ENCODE measurements at places on chromosomes 3 and 15.

GRCh38 chr3:3333571-3333970 is 154.1 kb upstream of the CRBN start:
- H3K4me1 ChIP-seq, result no peaks in the 10 kb centered on the region
- H3K27ac ChIP-seq, result no peak overlapping the region
- H3K36me3 ChIP-seq, result no peaks in the 10 kb centered on the region
- no peak for DNase-seq

- DNase-seq, result no peak
- H3K27me3 ChIP-seq, result no peaks in the 10 kb centered on the region
- no peaks in the 10 kb centered on the region for H3K4me1 ChIP-seq
- H3K4me3 ChIP-seq, result no peak overlapping the region
- H3K36me3 ChIP-seq, result no peaks in the 10 kb centered on the region
These were observed 234.7 kb downstream of the PLCL2 start for GRCh38 chr3:17119201-17120072.

- H3K27ac ChIP-seq, result no peak within 1 kb of the TSS
- H3K4me1 ChIP-seq, result no peaks in the 10 kb centered on the region
- peaks cover 5% of the 10 kb centered on the region for H3K27me3 ChIP-seq
- no peaks in the 10 kb centered on the region for H3K36me3 ChIP-seq
These were observed at the start of gene ROBO2 for GRCh38 chr3:77039606-77040171. Gene ROBO2 (plus strand): TSS chr3:77040099. CDS start chr3:77040786, 687 bp downstream.

GRCh38 chr15:35737441-35737840 is 191.5 kb upstream of the DPH6 start:
- no peaks in the 10 kb centered on the region for H3K27me3 ChIP-seq
- H3K4me3 ChIP-seq, result no peak overlapping the region
- H3K36me3 ChIP-seq, result no peaks in the 10 kb centered on the region
- DNase-seq, result peak; percentile 37
- peaks cover 2% of the 10 kb centered on the region for H3K4me1 ChIP-seq

DNA sequence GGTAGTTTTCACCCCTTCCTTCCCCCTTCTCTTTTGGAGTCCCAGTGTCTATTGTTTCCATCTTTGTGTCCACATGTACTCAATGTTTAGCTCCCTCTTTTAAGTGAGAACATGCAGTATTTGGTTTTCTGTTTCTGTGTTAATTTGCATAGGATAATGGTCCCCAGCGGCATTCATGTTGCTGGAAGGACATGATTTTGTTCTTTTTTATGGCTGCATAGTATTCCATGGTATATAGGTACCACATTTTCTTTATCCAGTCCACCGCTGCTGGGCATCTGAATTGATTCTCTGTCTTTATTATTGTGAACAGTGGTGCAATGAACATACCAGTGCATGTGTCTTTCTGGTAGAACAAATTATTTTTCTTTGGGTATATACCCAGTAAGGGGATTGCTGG is 7.7 kb upstream of the HDGFL3 start:
- no peaks in the 10 kb centered on the region for H3K4me1 ChIP-seq
- H3K36me3 ChIP-seq, result no peaks in the 10 kb centered on the region
- no peaks in the 10 kb centered on the region for H3K27me3 ChIP-seq
- no peak for DNase-seq
- H3K27ac ChIP-seq, result no peak overlapping the region

- DNase-seq, result no peak
- no peak overlapping the region for H3K27ac ChIP-seq
- H3K4me1 ChIP-seq, result no peaks in the 10 kb centered on the region
- no peaks in the 10 kb centered on the region for H3K36me3 ChIP-seq
- no peak overlapping the region for H3K4me3 ChIP-seq
These were observed 33.0 kb downstream of the MYZAP start for GRCh38 chr15:57624730-57625129.

DNA sequence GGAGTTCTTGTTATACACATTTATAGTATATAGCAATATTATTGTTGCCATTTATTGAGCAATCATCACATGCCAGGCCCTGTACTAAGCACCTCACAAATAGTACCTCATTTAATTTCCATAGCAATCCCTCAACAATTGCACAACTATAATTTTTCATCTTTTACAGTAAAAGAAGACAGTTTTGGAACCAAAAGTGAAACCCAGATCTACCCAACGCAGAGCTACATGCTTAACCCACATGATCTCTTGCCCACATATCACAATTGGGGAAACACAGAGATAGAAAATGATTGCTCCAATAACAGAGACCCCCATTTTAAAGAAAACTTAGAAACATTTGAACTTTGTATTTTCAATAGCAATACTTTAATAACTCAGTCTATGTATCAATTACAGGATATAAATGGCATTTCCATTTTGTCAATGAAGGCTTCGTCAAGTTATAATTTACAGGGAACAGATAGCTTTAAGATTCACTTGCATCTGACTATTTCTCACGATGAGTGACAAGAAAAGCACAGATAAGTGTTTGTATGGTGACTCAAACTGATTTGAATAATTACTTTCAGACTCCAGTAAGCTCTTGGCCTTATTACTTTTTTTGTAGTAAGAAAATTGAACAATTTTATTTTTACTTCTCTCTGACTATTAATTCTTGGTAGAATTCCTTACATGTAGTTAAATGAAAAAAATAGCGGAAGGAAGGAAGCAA is 38.7 kb upstream of the CCDC50 start:
- no peaks in the 10 kb centered on the region for H3K27me3 ChIP-seq
- no peak overlapping the region for H3K4me3 ChIP-seq
- DNase-seq, result peak; percentile 20
- no peak overlapping the region for H3K27ac ChIP-seq

GRCh38 chr3:155956508-155957411 is 86.3 kb downstream of the GMPS start:
- no peak overlapping the region for H3K4me3 ChIP-seq
- H3K4me1 ChIP-seq, result no peaks in the 10 kb centered on the region
- DNase-seq, result no peak

DNA sequence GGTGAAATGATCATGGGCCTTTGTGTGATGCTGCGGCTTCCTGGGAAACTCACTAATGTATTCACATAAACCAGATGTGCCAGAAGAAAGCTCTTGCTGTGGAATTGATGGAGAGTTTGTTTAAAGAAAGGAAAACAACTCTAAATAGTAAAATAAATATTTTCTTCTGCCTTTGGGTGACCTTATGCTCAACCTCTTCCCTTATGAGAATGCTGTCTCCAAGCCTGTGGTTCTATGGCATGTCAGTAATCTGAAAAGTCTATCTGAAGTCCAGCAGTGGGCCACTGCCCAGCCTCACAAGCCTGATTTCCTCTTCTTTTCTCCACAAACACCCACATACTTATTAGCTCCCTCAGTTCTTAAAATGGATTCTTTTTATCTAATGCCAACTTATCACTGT is 49.9 kb upstream of the PHLDB2 start:
- H3K27me3 ChIP-seq, result no peaks in the 10 kb centered on the region
- peak; percentile 69 for DNase-seq

DNA sequence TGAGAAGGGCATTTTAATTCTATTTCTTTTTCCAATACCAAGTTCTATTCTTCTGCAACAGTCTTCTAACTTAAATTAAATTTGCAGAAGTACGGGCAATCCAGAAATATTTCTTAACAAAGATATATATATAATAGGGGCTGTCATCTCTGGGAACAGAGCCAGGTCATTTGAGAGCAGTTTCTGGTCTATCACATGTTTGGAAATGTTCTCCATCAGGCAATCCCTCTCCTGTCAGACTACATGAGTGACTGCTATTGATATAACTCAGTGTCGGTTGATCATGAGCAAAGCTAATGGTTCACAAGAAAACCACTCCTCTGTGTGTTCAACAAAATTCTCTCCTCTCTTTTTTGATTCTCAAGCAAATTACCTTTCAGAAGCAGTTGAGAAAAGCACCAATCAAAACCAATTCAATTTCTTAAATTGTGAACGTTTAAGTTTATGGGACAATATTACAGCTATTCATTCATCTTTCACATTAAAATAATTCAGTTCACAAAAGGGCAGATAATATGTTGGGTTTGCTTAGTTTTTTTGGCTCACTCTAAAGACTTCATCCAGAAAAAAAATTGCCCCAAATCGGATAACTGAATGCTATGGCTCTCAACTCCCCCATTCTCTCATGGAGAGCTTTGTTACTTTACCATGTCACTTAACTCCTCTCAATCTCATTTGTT is 152.9 kb upstream of the TGFBR2 start:
- H3K27me3 ChIP-seq, result no peaks in the 10 kb centered on the region
- no peak overlapping the region for H3K27ac ChIP-seq
- H3K4me3 ChIP-seq, result no peak overlapping the region
- H3K36me3 ChIP-seq, result no peaks in the 10 kb centered on the region
- no peaks in the 10 kb centered on the region for H3K4me1 ChIP-seq
- peak; percentile 64 for DNase-seq

DNA sequence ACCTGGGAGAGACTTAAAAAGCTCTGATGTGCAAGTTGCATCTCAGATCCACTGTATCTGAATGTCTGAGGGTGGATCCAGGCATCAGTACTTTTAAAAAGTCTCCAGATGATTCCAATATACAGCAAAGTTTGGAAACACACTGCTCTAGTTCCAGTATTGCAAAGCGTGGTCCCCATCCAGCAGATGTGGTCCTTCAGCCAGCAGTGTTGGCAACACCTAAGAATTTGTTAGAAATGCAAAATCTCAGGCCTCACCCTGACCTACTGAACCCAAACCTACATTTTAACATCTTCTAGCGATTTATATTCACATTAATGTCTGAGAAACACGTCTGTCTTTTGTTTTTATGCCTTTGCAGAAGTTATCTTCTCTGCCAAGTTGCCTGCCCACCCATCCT is 32.2 kb upstream of the SGO1 start:
- H3K27me3 ChIP-seq, result no peaks in the 10 kb centered on the region
- H3K4me1 ChIP-seq, result no peaks in the 10 kb centered on the region
- no peaks in the 10 kb centered on the region for H3K36me3 ChIP-seq

GRCh38 chr15:39312984-39313383 is 267.9 kb upstream of the THBS1 start:
- H3K4me1 ChIP-seq, result no peaks in the 10 kb centered on the region
- no peaks in the 10 kb centered on the region for H3K36me3 ChIP-seq
- H3K27ac ChIP-seq, result no peak overlapping the region

GRCh38 chr15:52795464-52796227 is 5.5 kb upstream of the ONECUT1 start:
- no peak overlapping the region for H3K27ac ChIP-seq
- DNase-seq, result no peak
- H3K27me3 ChIP-seq, result peaks cover 88% of the 10 kb centered on the region
- no peaks in the 10 kb centered on the region for H3K36me3 ChIP-seq
- H3K4me1 ChIP-seq, result no peaks in the 10 kb centered on the region

DNA sequence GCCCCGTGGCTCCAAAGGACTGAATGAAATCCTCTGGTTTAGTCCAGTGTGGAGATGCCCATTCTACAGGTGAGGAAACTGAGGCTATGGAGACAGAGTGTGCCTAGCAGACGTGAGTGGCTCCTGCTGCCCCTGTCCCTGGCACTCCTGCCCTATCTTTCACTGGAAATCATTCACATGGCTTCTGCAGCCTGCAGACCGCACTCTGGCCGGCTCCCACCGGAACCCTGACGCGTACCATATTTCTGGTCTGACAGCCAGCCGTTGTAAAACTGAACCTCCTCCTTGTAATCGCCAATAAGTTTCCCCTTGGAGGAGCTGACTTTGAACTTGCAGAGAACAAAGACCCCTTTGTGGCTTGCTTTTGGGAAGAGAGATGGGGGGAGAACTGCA is 136.5 kb downstream of the CHSY1 start:
- peaks cover 11% of the 10 kb centered on the region for H3K4me1 ChIP-seq
- H3K27me3 ChIP-seq, result no peaks in the 10 kb centered on the region
- H3K36me3 ChIP-seq, result no peaks in the 10 kb centered on the region
- H3K4me3 ChIP-seq, result no peak overlapping the region
- no peak for DNase-seq
- peak overlapping the region; percentile 68 for H3K27ac ChIP-seq

- H3K36me3 ChIP-seq, result no peaks in the 10 kb centered on the region
- no peak overlapping the region for H3K4me3 ChIP-seq
- no peak overlapping the region for H3K27ac ChIP-seq
- no peak for DNase-seq
- H3K27me3 ChIP-seq, result no peaks in the 10 kb centered on the region
- H3K4me1 ChIP-seq, result no peaks in the 10 kb centered on the region
These were observed 141.8 kb downstream of the FAM43A start for GRCh38 chr3:194827486-194827885.

DNA sequence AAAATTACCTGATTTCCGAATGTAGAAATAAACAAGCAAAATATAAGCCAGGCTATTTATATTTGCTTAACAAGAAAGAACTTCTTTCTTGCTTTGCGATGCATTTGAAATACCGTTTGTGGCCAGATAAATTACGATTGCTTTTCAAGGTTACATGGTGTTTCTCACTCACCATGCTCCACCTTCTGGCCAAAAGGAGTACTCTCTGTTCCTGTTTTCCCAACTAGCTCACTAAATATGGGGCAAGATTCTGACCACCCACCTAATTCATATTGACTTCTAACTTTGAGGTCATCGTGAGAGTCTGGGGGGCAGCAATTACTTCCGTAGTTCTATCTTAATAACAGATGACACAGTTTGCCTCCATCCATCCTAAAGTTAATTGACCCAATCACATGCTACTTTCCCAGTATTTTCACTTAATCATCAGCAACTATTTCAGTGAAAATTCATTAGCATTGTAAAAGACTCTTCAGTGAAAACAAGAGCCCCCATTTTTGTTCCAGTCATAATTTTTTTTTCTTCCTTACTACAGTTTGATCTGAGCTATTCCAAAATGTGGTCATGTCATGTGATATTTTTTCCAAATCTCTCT is 25.9 kb downstream of the ACP3 start:
- no peak overlapping the region for H3K4me3 ChIP-seq
- H3K27me3 ChIP-seq, result no peaks in the 10 kb centered on the region
- H3K27ac ChIP-seq, result no peak overlapping the region
- H3K4me1 ChIP-seq, result no peaks in the 10 kb centered on the region
- DNase-seq, result peak; percentile 82

DNA sequence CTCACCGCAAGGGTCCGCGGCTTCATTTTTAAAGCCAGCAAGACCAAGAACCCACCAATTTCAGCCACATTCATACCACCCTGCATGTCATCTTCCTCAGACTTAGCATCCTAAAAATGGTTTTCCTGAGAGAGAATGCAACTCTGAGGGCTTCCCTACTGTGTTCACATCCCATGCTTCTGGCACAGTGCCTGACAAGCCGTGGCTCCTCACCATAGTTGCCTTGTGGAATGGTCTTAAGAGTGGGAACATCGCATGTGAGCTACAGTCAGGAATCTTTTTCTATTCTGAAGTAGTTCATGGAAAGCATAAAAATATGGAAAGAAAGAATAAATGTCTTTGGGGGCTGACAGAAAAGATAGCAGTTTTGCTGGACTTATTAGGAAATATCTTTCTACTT is 120.3 kb downstream of the RAP2B start:
- no peak overlapping the region for H3K4me3 ChIP-seq
- H3K36me3 ChIP-seq, result no peaks in the 10 kb centered on the region
- H3K4me1 ChIP-seq, result peaks cover 2% of the 10 kb centered on the region
- no peak for DNase-seq
- no peak overlapping the region for H3K27ac ChIP-seq

GRCh38 chr15:90300988-90301706 is 35.7 kb downstream of the NGRN start:
- H3K4me1 ChIP-seq, result no peaks in the 10 kb centered on the region
- H3K36me3 ChIP-seq, result no peaks in the 10 kb centered on the region
- no peak overlapping the region for H3K27ac ChIP-seq
- DNase-seq, result peak; percentile 12

Measured in fibroblast of lung (primary cell).